ENCODE measurements at places on chromosomes 6 and 20.

DNA sequence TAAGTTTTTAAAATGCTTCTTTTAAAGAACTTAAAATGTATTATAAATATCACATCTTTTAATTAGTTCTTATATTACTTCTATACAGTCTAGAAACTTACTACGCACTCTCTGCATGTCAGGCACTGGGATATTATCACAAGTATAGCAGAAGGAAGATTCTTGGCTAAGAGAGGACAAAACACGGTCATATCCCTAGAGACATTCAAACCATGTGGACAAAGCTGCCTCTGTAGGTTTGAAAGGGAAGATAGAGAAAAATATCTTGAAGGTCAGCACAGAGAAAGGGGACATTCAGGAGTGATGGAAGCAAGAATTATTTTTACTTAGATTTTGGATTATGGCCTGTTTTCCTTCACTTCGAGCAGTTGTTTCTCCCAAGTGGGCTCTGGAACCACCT lies 64.1 kb downstream of the LRRC1 start:
- no peak for DNase-seq

GRCh38 chr6:45626087-45626891 lies 248.6 kb upstream of the SUPT3H start:
- peak; percentile 9 for DNase-seq

DNA sequence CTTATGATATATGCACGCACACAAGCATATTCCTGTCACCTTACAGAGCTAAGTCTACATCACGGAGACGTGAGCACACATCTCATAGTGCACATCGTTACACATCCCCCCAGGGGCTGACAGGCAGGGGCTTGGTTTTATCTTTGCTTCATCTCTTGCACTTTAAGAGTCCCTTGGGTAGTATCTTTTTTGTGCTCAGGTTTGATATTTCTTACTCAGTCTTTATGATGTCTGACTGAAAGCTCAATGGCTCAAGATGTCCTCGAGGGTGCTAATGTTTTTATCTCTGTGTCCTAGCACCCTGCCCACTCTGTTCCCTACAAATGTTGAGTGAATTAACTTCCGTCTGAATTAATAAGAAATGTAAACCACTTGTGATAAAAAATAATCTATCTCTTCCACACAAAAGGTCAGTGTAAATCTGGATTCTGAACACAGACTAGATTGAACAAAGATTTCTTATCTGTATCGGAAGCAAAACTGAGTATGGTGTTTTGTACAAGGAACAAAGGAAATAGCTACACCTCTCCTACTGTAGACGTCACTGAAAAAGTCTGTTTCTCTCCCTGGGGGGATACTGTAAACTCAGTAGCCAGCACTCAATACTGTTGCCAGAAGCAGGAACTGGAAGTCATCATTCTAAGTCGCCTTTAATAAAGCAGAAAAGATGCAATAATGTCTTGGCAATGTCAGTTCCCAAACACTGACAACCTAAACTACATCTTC lies 195.1 kb downstream of the PRKN start:
- DNase-seq, result no peak

GRCh38 chr6:25659633-25660368 lies 7.8 kb downstream of the SCGN start:
- DNase-seq, result no peak

- DNase-seq, result no peak
These were observed 76.0 kb downstream of the ANKRD6 start for GRCh38 chr6:89508755-89509563.

DNA sequence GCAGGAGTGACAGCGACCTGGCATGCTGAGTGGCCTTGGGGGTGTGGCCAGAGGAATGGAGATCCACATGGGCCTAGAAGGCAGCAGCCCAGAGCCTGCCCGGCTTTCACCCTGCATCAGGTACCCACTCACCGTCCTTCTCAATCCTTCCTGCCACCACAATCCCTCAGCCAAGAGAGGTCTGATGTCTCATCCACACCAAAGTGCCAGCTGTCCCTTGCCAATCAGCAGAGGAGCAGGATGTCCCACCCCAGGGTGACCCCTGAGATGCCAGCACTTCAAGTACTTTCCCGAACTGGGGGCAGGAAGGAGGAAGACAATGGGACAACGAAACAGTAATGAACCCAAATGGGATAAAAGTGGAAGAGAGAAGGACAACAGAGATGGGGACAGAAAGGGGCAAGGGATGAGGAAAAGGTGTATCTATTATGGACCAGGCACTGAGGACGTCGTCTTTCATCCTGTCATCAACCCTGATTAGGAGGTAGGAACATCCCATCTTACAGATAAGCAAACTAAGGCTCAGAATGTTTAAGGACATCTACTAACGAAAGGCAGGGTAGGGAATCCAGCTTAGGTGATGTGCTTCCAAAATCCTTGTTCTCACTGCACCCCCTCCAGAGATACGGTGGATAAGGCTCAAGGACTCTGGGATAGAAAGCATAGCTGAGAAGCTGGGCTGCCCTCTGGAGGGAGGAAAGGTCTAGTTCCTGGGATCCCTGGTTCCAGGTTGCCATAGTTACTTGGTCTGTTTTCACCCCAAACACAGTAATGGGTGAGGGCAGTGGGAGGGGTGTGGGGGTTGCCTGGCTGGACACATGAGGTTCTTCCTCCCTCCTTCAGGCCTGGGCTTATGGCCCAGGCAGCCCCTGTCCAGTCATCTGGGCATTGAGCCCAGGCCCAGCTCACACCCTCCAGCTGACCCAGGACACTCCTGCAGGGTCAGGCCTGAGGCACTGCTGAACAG lies 4.5 kb upstream of the TNXB start:
- DNase-seq, result no peak

GRCh38 chr6:38137608-38138265 lies 318.2 kb downstream of the ZFAND3 start:
- DNase-seq, result no peak

DNA sequence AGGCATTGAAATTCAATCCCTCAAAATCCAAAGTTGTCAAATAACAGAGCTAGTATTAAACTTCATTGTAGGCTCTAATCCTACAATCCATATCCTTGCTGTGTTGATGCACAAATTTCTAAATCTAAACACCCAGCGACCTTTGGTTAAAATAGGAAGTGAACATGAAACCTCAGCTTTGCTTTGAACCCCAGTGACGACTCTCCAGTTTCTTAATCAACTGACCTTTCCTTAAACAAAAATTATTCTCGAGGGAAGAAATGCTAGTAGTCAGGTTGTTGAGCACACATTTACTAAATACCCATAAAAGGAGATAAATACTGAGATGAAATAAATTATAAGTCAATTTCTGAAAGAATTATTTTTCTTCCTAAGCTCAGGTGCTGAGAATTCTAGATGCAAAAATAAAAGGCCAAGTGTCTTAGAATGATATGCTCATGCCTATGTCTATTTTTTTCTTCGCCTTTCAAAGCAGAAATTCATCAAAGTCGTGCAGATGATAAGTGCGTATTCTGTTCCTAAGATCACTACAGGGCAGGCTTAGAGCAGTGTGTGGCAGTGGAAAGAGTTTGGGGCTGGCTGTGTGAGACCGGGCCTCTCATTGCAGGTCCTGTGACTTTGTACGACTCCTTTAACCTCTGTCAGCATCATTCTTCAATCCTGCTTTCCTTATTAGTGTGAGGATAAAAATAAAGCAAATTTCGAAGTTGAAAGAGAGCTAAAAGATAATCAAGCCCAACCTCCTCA lies 208.7 kb downstream of the PRL start:
- DNase-seq, result peak; percentile 42

DNA sequence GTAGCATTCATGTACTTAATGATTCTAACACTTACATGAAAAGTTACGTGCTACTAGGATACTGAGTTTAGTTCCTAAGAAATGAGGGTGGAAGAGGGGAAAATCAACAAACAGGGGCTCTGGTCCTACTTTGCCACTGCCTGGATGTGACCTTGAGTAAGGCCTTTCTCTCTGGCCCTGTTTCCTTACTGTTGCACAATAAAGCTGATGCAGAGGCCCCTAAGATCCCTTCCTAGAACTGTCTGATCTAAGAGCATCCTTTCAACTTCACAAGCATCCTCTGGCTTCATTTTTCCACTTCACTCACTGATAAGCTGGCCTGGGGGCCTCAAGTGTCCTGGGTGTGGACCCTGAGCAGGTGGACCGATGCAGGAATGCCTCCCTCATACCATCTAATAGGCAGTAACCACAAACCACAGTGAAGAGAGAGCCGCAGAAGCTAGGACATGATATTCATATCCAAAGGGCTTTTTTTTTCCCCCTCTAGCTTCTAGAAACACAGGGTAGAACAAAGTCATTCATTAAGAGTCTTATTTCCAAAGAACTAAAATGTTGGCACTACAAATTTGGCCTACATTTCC lies 21.6 kb downstream of the FKBP1A start:
- DNase-seq, result no peak

GRCh38 chr6:150435832-150436231 lies 67.0 kb downstream of the IYD start:
- no peak for DNase-seq

GRCh38 chr6:75619230-75619899 lies 17.7 kb downstream of the SENP6 start:
- no peak for DNase-seq

DNA sequence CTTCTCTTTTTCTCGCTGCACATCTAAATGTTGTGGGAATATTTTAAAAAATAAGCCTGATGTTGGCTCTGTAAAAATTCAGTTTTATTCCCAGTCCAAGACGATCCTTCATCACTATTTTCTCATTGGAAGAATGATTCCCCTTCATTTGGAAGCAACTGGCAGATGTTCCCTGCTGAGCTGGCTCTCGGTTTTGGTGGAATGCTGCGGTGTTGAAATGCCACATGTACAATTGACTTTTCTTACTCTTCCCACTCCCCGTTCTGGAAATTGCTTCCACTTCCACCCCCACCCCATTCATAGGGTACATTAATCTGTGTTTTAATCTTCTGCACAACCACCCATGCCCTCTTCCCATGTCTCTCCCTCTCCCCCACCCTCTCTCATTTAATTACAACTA lies 496.3 kb upstream of the MAP3K7 start:
- no peak for DNase-seq

DNA sequence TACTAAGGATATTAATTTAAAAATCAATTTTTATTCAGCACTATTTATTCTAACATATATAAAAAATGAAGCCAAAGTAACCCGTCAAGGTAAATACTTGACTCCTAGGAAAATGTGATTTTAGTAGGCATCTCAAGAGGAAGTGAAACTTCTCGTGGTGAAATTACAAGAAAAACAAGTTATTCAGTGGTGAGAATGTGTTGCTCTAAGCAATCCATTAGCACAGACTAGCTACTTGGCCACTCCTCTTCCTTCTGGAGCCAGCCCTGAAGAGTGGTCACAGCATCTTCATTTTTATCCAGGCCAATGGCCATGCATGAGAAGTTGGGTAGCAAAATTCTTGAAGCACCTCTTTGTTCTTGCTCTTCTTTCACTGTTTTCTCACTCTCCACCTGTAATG lies 40.4 kb upstream of the GFRAL start:
- DNase-seq, result no peak

DNA sequence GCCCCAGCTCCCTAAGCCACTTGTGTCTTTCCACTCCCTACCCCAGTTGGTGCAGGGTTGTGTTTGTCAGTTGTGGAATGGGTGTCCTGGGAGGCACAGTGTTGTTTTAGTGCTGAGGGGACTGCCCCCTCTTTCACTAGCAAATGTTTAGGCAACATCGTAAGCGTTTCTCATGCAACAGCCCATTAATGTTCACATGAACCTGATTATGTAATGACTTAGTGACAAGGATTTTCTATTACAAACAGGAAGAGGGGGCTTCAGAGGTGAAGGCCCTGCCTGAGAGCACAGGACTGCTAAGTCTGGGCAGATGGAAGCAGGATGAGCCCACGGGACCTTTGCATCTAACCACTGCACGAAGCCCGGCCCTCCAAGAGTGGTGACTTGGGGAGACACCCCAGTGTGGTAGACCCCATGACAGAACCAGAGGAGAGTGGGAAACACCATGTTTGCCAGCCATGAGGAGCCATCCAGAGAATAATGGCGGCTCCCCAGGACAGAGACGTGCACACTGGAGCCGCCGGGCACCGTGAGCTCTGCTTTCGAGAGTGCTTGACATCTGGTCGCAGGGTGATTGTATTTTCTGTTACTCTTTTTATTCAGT lies 339.7 kb downstream of the THBS2 start:
- no peak for DNase-seq

DNA sequence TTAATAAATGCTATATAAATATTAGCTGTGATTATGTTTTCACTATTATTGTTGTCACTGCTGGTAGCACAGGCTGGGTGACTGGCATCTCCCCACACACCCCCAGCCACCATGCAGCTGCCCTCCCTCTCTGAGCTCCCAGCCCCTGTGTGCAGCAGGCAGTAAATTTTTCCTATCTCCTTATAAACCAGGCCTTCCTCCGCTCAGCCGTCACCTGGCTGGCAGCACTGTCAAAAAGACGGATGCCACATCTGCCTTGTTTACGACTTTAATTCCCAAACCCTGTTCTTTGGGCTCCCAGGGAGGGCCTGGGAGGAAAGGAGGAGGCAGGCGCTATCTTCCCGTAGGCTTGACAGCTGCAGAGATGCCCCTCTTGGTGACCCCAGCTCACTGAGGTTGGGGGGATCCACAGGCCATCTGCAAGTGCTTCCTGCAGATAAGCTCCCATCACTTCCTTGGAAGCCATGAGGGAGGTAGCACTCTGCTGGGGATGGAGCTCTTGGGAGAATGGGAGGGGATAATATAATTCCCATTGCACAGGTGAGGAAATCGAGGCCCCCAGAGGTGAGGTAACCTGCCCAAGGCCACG lies 94.5 kb downstream of the GRM4 start:
- DNase-seq, result no peak

All from GM12865 (cell line).